Progenitor cell of endocrine pancreas (in vitro differentiated cells): ENCODE measurements at places on chromosomes 5 and 9. TPM values are rescaled to one million over a fixed set of nuclear protein-coding genes. Genes with fewer than 3 reads are reported as not detected.

GRCh38 chr5:97364731-97365130 lies 181.7 kb upstream of the RIOK2 start:
- H3K4me3 ChIP-seq, result no peak overlapping the region
- H3K36me3 ChIP-seq, result no peaks in the 10 kb centered on the region
- H3K4me1 ChIP-seq, result no peaks in the 10 kb centered on the region
- DNase-seq, result no peak
- no peaks in the 10 kb centered on the region for H3K27me3 ChIP-seq
- no peak overlapping the region for H3K27ac ChIP-seq

GRCh38 chr5:166551384-166551783 lies 1740.1 kb upstream of the WWC1 start:
- H3K4me1 ChIP-seq, result no peaks in the 10 kb centered on the region
- H3K27ac ChIP-seq, result no peak overlapping the region
- no peak for DNase-seq
- H3K4me3 ChIP-seq, result no peak overlapping the region

GRCh38 chr9:115883467-115884329 lies 269.9 kb upstream of the PAPPA start:
- H3K4me1 ChIP-seq, result no peaks in the 10 kb centered on the region
- DNase-seq, result peak; percentile 10
- no peak overlapping the region for H3K27ac ChIP-seq
- H3K4me3 ChIP-seq, result no peak overlapping the region
- H3K27me3 ChIP-seq, result peaks cover 5% of the 10 kb centered on the region

GRCh38 chr5:9445826-9446388 lies 100.0 kb downstream of the SEMA5A start:
- H3K27me3 ChIP-seq, result no peaks in the 10 kb centered on the region
- no peak for DNase-seq
- no peak overlapping the region for H3K27ac ChIP-seq
- H3K4me1 ChIP-seq, result no peaks in the 10 kb centered on the region

DNA sequence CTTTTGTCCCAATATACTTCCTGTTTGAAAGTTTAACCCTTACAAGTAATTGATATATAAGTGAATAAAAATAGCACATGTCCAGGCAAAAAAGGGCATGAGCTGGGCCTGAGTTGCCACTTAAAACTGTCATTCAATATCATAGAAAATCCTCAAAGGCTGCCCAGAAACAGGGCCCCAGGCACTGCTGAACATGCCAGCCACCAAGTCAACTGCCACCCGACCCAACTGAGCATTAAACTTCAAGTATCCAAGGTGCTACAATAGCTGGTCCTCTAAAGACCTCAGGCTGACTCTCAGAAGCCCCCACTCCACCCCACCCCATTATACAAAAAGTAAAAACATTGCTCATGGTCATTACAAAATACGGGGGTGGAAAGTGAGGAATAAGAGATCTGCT lies 83.7 kb downstream of the CEMIP2 start:
- no peak for DNase-seq
- H3K4me3 ChIP-seq, result no peak overlapping the region
- H3K36me3 ChIP-seq, result peaks cover 12% of the 10 kb centered on the region
- H3K4me1 ChIP-seq, result no peaks in the 10 kb centered on the region
- H3K27ac ChIP-seq, result no peak overlapping the region

DNA sequence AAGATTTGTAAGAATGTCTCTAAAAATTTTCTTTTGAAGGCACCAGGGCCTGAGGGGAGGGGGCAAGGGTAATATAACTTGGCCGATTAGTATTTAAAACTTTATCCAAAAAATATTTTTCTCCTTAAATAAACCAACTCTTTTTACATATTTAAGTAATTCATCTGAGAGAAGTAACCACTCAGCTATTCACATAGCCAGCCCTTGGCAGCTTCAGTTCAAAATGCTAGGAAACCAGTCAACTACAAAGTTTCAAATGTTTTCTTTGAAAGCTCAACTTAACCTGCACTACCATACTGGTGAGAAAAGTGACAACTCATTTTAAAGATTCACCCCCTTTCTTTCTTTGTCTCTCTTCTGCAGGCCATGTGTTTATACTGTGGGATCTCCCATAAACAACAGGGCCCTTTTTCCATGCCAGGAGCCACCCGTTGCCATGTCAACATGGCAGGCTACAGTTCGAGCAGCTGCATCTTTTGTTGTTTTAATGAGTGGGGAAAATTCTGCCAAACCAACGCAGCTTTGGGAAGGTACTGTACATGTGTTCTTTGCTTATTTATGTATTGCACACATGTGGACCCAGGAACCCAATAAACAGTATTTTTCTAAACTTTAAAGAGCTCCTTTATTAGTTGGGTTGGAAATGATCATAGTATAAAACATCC lies 46.3 kb downstream of the AOPEP start:
- H3K27ac ChIP-seq, result peak overlapping the region; percentile 77
- no peaks in the 10 kb centered on the region for H3K4me1 ChIP-seq
- no peak overlapping the region for H3K4me3 ChIP-seq

DNA sequence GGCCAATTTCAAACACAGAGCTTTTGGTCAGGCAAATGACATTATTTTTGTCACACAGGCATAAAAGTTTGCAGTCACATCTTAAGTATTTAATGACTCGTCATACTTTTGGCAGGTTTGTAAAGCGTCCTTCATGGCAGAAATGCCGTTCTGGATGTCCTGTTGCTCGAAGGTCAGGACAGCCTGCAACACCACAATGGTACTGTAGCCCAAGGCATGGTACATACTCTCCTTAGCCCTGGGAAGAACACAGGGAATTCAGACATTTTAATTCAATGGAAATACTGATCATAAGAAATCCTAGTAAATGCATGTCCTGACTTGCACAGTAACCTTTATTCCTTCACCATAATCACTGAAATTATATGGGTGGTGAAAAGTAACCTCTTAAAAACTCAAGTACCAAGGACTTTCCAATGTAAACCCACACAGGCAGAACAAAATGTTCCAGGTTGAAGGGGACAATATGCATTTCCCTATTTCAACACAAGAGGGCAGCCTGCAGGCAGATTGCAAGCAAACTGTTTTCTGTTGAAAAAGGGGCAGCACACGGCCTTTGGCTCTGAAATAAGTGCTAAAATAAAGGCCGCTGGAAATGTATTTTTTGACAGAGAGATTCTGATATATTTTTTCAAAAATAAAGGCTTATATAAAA lies 95.7 kb downstream of the TTC39B start:
- peaks cover 4% of the 10 kb centered on the region for H3K36me3 ChIP-seq
- no peak overlapping the region for H3K27ac ChIP-seq
- H3K4me3 ChIP-seq, result no peak overlapping the region
- peaks cover 10% of the 10 kb centered on the region for H3K4me1 ChIP-seq
- H3K27me3 ChIP-seq, result no peaks in the 10 kb centered on the region

DNA sequence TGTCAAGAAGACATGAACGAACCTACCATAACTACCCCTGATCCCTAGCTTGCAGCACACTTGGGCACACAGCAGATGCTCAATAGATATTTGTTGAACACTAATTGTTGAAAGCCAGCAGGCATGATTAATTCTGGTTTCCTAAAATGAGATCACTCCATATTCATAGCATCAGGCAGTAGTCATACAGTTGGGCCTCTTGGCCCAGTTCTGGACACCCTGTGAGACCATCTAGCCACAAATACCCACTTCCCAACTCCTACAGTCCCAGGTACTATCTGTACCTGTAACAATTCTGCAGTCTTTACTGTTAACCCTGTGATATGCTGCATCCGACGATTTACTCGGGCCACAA lies 24.2 kb downstream of the P4HA2 start:
- peaks cover 18% of the 10 kb centered on the region for H3K4me1 ChIP-seq
- H3K4me3 ChIP-seq, result no peak overlapping the region
- DNase-seq, result no peak
- H3K36me3 ChIP-seq, result peaks cover 7% of the 10 kb centered on the region
- no peaks in the 10 kb centered on the region for H3K27me3 ChIP-seq

DNA sequence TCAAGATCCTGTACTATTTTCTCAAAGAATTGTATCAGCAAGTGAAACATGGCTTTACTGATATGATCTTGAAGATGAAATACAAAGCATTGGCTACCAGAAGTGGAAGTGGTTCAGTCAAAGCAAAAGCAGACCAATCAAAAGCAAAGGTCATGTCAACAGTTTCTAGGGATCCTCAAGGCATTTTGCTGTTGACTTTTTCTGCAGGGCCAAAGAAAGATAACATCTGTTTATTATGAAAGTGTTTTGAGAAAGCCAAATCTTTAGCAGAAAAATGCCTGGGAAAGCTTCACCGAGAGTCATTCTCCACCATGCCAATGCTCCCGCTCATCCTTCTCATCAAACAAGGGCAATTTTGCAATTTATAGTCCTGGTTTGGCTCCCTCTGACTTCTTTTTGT lies 90.3 kb upstream of the ACO1 start:
- DNase-seq, result no peak
- H3K4me3 ChIP-seq, result no peak overlapping the region
- H3K27me3 ChIP-seq, result no peaks in the 10 kb centered on the region
- peaks cover 10% of the 10 kb centered on the region for H3K4me1 ChIP-seq
- no peaks in the 10 kb centered on the region for H3K36me3 ChIP-seq
- H3K27ac ChIP-seq, result no peak overlapping the region

DNA sequence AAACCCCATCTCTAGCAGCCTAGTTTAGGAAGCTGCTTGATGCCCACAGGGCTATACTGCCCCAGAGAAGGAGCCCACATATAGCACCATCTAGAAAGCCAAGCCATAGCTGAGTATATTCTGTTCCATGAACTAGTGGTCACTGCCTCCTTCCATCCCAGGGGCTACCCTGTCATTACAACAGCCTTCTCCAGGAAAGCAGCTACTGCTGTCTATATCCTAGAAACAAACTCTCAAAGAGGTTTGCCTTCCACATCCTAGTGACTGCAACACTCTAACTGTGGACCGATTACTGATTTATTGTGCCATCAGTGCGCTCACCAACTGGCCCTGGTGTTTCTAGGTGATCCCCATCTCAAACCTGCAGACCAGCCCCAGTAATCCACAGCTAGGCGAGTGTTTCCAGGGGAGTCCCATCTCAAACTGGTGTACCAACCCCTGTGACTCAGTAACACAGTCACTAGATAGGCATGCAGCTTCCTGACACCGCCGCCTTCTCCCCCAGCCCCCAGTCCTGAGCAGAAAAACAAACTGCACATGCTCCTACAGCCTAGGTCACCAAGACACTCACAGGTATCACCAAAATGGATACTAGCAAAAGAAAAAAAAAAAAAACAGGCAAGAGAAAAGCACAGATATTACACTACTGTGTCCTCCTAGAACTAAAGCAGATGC lies 14.8 kb downstream of the SPTLC1 start:
- no peaks in the 10 kb centered on the region for H3K27me3 ChIP-seq
- no peak overlapping the region for H3K27ac ChIP-seq
- peaks cover 22% of the 10 kb centered on the region for H3K36me3 ChIP-seq
- H3K4me3 ChIP-seq, result no peak overlapping the region

- H3K27ac ChIP-seq, result no peak overlapping the region
- no peak for DNase-seq
- no peaks in the 10 kb centered on the region for H3K4me1 ChIP-seq
Observed at GRCh38 chr5:79845448-79846197, 145.4 kb downstream of the MTX3 start.

DNA sequence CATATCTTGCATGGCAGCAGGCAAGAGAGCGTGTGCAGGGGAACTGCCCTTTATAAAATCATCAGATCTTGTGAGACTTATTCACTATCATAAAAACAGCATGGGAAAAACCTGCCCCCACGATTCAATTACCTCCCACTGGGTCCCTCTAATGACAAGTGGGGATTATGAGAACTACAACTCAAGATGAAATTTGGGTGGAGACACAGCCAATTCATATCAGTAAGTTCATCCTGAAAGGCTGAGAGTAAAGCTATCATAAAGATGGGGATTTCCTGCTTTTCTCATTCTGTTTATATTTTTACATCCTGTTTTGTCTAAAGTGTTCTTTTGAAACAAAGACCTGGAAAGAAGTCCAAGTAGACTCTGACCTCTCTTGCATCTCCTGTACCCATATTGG lies 28.9 kb upstream of the IL33 start:
- DNase-seq, result no peak
- H3K4me3 ChIP-seq, result no peak overlapping the region
- H3K27me3 ChIP-seq, result no peaks in the 10 kb centered on the region
- no peaks in the 10 kb centered on the region for H3K36me3 ChIP-seq
- peaks cover 1% of the 10 kb centered on the region for H3K4me1 ChIP-seq

DNA sequence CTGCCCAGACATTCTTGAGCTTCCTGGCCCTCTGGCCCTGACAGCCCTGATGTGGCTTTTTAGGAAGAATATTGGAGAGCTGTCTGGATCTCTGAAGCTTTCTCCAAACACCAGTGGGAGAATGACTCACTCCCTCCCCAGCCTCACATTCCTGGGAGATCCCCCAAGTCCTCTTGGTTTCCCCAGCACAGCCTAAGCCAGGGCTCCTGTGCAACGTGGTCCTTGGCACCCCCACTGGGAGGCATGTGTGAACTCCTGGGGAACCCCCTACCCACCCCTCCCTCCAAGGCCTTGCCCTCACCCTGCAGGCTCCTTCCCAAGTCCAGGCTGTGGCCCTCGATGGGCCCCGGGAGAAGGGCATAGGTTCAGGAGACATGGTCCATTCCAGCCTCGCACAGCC lies 12.7 kb downstream of the GLIPR2 start:
- H3K4me3 ChIP-seq, result no peak overlapping the region
- no peaks in the 10 kb centered on the region for H3K27me3 ChIP-seq
- H3K36me3 ChIP-seq, result peaks cover 11% of the 10 kb centered on the region
- H3K27ac ChIP-seq, result no peak overlapping the region

DNA sequence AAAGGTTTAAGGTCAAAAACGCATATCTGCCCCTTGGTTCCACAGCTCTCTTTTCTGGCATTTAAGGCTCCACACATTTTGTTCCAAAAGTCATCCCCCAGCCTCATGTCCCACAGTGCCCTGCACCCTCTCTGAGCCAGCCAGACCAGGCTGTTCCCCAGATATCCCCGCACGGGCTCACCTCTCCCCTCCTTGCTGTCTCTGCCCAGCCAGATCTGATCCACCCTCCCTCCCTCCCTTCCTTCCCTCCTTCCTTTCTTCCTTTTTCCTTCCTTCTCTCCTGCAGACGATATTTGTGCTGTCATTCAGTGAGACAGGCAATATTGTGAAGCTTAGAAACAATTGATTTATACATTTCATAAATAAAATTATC lies 37.0 kb downstream of the DUSP1 start:
- DNase-seq, result no peak
- peaks cover 8% of the 10 kb centered on the region for H3K4me1 ChIP-seq
- H3K4me3 ChIP-seq, result no peak overlapping the region
- peak overlapping the region; percentile 19 for H3K27ac ChIP-seq
- H3K36me3 ChIP-seq, result no peaks in the 10 kb centered on the region

- H3K36me3 ChIP-seq, result peaks cover 1% of the 10 kb centered on the region
- no peak overlapping the region for H3K4me3 ChIP-seq
- H3K27me3 ChIP-seq, result no peaks in the 10 kb centered on the region
- no peak overlapping the region for H3K27ac ChIP-seq
- DNase-seq, result no peak
- peaks cover 6% of the 10 kb centered on the region for H3K4me1 ChIP-seq
Observed at GRCh38 chr9:92736563-92737215, 27.9 kb downstream of the BICD2 start.

The APBA1 gene
- total RNA-seq, result 1.8 and 1.9 TPM in 2 replicates

The SMIM33 gene
- not detected in 2 replicates for total RNA-seq

The SLC6A19 gene
- total RNA-seq, result 2.2 and 2.6 TPM in 2 replicates

The KCNIP1 gene
- 17.8 and 18.2 TPM in 2 replicates for total RNA-seq

The MZB1 gene
- total RNA-seq, result 0.24 and 0.80 TPM in 2 replicates

The NIPBL gene
- total RNA-seq, result 85.6 and 88.0 TPM in 2 replicates

The BRINP1 gene
- 0.79 and 1.1 TPM in 2 replicates for total RNA-seq

The SETX gene
- 47.2 and 47.7 TPM in 2 replicates for total RNA-seq
